ENCODE measurements at places on chromosomes 2 and 18.
A peak's percentile ranks its signal among the peaks of the same experiment; 100 is the strongest.

DNA sequence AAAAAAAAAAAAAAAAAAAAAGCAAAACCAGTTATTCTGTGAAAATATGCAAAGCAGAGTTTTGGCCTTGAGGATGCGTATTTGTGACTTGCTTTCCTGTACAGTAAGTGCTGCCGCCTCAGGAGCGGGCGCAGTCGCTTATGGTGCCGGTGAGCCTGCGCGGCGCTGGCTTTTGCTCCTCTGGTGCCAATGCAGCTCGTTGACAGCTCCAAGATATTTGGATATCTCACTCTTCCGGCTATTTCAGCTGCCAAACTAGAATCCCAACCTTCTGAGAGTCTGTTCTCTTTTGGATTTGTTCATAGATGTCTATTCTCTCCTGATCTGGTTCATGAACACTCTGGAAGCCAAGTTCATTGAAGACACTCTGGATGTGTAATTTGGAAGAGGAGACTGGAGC lies 184.1 kb downstream of the AGAP1 start:
- DNase-seq: no peak

DNA sequence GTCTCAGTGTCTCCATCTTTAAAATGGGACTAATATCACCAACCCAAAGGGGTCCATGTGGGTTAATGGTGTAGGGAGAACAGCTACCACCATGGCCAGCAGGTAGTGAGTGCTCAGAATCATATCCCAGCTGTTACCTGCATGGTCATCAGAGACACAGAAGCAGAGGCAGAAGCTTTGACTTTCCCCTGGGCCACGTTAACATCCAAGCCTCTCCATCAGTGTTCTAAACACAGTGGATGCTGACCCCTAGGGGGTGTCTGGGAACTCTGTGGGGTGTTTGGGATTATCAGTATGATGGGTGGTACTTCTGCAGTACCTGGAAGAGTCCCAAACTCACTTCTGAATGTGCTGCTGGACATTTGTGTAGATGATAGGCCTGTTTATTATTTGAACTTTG lies 93.6 kb downstream of the GYPC start:
- DNase-seq: no peak

DNA sequence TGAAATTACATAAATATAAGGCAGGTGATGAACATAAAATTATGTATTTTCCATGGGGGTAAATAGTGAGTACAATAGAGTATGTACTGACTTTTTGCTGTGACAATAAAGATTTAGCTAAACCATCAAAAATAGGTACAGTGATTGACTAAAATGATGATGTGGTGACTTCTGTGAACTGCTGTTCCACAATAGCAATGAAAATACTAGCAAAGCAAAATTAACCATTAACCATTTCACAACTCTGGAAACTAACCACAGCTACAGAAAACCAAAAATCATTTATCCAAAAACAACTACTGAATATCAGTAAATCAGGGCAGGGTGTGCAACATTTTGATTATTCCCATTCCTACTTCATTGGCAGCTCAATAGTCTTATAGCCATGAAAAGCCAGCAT lies 161.4 kb upstream of the GYPC start:
- DNase-seq: no peak

DNA sequence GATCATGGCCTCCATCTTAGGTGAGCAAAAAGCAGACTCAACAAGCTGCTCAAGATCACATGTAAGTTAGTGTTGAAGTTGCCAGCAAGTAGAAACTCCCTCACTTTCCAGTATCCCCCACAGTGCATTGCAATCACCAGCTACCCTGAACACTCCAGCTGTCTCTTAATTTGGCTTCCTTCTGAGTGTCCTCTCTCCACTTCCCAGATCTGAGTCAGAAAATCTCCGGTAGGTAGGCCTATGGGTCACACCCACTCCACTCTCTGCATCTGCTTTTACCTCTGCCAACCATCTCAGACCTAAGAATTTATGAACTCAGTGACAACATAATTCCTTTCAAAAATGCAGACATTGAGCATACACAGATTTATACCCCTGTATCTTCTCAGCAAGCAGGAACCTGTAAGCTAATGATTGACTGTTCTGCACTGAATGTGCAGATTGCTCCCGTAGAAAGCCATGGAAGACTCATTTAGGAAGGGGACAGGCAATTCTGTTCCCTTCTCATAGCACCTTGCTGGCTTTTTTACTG lies 656.9 kb downstream of the EPHA4 start:
- no peak for DNase-seq

DNA sequence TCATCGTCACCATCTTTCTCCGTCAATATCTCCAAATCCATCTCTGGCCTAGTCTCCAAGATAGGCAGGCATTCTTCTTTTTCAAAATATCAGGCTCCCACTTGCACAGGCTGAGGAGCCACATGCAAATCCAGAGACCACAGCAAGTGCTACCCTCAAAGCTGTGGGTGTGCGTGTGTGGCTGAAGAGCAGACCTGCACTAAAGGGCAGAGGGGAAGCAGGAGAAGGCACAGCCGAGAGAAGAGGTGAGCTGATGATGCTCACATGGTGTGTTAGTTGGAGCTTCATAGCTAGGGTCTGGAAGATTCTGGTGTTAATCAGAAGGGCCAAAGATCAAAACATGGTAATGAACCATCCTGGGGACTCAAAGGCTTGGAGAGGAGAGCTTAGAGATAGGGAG lies 3.8 kb downstream of the SPEG start:
- no peak for DNase-seq

DNA sequence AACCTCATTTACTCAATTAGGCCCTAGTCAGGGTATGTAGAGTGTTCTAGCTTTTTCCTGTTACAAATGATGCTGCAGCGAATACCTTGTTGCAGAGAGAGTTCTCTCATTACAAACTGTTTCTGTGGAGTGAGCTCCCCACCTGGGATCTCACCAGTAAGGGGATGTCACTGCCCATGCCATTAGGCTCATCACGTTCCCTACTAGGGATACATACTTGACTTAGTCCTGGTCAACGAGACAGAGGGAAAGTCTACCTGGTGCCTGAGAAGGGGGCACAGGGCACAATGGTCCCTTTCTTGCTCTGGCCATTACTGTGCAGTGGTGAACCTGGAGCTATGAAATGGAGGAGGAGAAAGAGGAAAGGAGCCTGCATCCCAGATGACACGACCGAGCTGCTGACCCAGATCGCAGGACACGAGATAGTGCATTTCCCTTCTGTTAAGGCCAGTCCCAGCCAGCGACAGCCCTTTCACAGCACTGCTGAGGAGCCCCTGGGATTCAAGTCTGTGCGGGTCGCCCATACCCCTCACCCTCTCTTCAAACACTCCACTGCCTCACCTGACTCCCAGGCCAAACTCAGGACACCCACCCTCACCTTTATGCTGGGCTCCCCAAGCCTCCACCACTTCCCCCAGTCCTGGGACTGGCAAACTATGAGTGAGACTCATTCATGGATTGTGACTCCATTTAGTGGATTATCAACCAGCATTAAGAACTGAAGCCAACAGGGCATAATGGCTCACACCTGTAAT lies 16.0 kb downstream of the MALL start:
- no peak for DNase-seq

DNA sequence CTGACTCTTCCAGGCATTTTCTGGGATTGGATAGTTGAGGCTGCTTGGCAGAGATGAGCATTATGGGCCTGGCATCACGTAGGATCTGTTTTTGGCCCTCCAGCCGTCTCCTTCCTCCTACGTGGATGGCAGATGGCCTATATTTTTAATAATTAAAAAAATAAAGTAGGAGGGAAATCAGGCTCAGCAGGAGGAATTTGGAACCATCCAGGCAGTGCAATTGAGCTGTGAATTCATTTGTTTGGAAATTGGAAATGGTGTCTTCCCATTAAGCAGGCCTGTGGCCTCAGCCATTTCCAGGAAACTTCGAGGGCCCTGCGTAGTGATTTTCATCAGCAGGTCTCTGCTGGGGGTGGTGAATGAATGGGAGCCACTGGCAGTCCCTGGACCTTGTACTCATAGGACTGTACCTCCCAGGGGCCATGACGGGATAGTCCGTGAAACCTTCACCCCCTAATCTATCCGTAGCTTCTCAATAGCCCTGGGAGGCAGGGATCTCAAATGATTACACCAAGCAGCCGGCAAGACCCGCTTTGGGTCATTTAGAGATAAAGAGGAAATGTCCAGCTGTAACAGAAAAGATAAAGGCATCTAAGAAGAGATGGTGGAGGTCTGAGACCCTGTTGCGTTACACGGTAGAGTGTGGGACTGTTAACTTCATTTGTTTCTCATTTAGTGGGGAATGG lies 73.1 kb upstream of the TNP1 start:
- DNase-seq: no peak

GRCh38 chr18:25449046-25449445 lies 97.1 kb upstream of the ZNF521 start:
- no peak for DNase-seq

DNA sequence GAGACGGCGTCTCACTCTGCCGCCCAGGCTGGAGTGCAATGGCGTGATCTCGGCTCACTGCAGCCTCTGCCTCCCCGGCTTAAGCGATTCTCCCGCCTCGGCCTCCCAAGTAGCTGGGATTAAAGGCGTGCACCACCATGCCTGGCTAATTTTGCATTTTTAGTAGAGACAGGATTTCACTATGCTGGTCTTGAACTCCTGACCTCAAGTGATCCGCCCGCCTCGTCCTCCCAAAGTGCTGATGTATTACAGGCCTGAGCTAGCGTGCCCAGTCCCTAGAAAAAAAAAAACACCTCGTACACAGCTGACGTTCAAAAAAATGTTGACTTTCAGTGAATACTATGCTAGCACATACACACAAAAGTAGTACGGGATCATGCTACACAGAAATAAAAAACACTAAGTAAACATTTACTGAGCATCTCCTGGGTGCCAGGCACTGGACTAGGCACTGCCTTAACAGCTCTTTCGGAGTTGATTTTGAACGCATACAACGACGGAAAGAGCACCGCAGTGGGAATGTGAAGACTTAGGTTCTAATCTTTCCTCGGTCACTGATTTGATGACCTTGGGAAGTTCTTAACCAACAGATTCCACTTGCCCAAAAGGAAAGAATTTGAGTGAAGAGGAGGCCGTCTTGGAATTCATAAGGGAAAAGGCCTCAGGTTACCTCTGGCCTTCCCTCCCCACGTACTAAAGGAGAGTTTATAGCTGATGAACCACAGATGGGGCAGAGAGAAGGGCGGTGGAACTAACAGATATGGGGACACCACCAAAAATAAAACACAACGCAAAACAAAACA lies 1.1 kb downstream of the DNAJC27 start:
- DNase-seq: peak; percentile 32

- no peak for DNase-seq
Observed at GRCh38 chr18:62556397-62556796, 33.6 kb downstream of the ZCCHC2 start.

DNA sequence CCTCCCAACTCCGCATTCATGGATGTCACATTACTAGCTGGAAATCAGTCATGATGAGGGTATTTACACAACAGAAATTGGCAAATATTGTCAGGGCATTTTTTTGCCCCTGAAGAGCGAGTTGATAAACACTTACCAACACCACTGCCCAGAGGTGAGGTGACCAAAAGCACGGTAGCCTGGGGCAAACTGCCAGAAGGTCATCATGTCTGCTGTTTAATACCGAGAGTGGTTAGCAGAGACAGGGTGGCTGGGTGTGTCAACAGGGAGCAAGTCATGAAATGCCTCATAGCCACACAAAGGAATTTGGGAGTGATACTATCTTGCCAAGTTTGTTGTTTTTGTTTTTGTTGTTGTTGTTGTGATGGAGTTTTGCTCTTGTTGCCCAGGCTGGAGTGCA lies 37.0 kb upstream of the EPC2 start:
- DNase-seq: no peak

GRCh38 chr2:163692611-163693482 lies 43.0 kb downstream of the FIGN start:
- DNase-seq: no peak

- peak; percentile 64 for DNase-seq
Observed at GRCh38 chr2:64114063-64114911, 29.9 kb downstream of the PELI1 start.

DNA sequence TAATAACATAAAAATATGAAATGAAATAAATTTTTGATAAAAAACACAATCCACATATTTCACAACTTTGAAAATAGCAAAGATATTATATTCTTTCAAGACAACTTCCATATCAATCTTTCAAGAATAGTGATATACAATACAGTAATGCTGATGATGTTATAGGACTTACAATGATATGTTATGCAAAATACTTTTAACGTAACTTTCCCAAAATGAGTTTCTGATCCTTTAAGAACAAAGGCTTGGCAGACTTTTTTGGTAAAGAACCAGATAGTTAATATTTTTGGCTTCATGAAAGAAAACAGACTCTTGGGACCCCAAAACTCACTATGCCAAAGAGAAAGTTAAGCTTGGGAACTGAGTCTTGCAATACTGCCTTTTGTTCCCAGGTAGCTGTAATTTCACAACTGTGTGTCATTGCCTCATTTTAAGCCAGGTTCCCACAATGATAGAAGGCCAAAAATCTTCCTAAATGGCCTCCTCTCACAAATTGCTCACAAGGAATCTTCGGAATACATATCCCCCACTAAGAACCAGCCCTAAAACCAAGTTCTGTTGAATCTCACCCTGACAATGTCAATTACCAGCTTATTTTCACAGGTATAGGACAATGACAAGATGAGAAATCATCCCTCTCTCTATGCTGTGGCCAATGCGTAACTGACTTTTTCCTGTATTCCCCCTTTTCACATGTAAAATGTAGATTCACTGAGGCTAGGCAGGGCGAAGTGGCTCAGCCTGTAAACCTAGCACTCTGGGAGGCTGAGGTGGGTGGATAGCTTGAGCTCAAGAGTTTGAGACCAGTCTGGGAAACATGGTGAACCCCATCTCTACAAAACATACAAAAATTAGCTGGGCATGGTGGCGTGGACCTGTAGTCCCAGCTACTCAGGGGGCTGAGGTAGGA lies 54.8 kb upstream of the STRN start:
- no peak for DNase-seq

GRCh38 chr2:205763708-205764211 lies 81.5 kb downstream of the NRP2 start:
- DNase-seq: no peak

DNA sequence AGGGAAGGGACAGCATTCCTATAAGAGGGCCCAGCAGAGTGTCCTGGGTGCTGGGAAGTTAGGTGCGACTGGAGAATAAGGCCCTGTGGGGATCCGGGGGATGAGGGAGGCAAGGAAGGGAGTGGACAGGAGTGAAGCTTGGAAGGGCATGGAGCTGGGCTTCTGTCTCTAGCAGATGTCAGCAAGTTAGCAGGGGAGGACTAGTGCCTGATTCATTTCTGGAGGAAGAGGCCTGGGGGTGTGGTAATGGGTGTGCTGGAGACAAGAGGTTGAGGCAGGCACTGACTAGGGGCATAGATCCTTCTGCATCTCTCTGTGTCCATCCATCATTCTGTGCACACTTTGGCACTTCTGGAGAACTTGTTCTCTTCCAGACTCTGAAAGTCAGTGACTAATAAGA lies 134.7 kb downstream of the ACOXL start:
- DNase-seq: no peak

DNA sequence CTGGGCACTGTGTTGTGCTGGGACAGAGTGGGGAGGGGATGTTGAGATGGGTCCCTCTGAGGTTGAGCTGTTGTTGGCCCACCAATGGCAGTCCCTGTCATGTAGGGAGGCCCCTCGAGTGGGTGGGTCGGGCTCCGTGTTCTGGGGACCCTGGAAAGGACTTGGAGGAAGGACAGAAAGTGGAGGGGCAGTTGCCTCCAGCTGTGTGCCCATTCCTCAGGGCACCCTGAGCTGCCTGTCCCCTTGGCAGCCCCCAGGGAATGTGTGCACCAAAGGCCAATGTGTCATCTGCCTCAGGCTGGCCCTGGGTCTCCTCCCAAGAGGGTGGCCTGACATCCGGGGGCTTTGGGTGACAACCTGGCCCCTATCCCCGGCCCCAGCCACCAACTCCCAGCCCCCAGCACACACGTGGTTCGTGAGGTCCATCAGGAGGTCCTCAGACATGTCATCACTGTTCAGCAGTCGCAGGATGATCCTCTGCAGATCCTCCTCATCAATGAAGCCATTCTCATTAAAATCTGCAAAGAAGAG lies 57.7 kb downstream of the CIB4 start:
- no peak for DNase-seq
